ENCODE measurements at places on chromosomes 12 and 14. TPM values are rescaled to one million over a fixed set of nuclear protein-coding genes. Genes with fewer than 3 reads are reported as not detected.

DNA sequence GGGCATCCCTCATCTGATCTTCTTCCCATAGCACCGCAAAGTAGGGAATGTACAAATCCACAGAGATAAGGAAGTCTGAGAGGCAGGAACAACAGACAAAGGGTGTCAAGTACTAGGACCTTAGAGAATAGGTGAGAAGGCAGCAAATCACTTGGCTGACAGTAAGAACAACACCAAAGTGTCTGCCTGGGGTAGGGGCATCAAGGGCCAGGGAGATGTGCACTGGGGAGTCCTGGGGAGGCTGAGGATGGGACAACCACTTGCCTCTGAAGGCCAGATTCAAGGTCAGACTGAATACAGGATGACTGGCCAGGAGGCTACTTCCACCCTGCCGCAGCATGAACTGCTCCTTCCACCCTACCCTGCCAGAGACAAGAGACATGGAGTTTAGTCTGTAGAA lies 1040.8 kb downstream of the BCL11B start:
- no peak for DNase-seq

IGF1 gene
- not detected for polyA plus RNA-seq

SOAT2 gene
- polyA plus RNA-seq: not detected

- no peak for DNase-seq
Observed at GRCh38 chr14:99188731-99189191, 83.2 kb downstream of the BCL11B start.

GRCh38 chr14:68520637-68521556 lies 272.0 kb downstream of the ZFP36L1 start:
- DNase-seq: no peak

LRTM2 gene
- polyA plus RNA-seq: not detected

DNA sequence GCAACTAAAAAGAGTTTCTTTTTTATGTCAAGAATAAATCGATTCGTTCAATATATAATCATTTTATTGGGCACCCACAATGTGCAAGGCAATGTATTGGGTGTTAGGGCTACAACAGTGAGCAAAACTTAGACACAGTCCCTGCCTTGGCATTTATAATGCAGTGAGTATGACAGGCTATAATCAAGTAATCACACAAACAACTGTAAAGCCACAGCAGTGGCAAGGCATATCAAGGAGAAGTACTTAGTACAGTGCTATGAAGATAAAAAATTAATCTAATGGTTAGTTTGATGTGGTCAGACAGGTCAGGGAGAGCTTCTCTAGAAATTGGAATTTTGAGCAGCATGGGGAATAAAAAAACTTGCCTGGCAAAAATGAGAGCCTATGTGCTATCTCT lies 39.5 kb upstream of the OTOGL start:
- DNase-seq: no peak

GRCh38 chr14:103073876-103074728 lies 9.9 kb upstream of the LBHD2 start:
- DNase-seq: no peak

BTBD6 gene
- 13.3 TPM for polyA plus RNA-seq

GRCh38 chr12:116916122-116916521 lies 5.4 kb downstream of the FBXW8 start:
- DNase-seq: no peak

DNA sequence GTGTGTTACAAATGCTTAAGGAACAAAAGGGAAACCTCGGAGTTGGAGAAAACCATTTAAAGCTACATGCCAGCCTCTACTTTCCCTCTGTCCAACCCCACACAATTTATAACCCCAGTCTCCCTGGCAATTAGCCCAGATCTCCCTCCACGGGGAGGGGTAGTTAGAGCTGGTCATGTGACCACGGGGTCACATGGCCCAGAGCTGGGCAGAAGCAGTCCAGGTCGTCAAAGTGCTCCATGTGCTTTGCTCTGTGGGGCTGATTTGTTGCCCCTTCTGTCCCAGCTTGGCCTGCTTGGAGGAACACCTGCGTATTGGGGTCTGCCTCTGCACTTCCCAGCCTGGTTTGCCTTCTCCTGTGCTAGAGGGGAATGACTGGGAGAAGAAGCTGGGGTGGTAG lies 219.1 kb downstream of the RBM19 start:
- DNase-seq: no peak

- DNase-seq: no peak
Observed at GRCh38 chr14:22225516-22226140, 363.4 kb downstream of the DAD1 start.

DNA sequence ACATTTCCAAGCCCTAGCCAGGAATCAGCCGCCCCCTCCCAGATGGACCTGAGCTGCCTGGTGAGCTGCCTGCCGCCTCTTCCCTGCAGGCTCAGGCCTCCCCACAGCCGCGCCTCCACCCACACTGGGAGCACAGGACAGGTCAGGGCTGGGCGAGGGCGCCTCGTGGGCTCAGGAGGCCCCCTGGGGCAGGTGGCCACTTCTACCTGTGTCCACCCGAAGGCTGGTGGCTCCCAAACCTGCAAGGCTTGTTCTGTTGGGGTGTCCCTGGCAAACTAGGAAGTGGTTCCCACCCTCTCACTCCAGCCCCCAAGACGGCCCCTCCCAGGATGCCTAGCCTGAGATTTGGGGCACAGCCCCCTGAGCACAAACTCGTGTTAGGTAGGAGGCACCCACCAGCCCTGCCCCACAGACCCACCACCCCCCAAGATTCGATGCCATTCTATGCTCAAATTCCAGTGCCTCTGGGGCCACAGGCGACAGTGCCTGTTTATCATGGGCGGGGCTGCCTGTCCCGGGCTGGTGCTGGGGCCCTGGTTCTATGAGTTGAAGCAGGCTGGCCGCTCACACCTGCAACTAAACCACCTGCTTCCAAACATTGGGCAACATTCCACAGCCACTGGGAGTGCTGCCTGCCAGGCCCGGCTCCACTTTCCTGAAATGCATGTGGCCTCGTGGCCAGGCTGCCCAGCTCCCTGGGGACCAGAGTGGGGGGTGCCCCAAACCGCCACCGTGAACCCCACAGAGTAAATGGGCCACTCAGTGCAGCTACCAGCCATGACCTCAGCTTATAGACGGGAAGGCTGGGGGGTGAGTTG lies 6.8 kb downstream of the MMP17 start:
- no peak for DNase-seq

A2M gene
- not detected for polyA plus RNA-seq

- no peak for DNase-seq
Observed at GRCh38 chr12:43880547-43880946, 44.7 kb downstream of the TMEM117 start.

GRCh38 chr12:45831590-45831989 lies 102.1 kb downstream of the ARID2 start:
- no peak for DNase-seq

GRCh38 chr12:110668480-110669192 lies 20.3 kb downstream of the HVCN1 start:
- no peak for DNase-seq

- DNase-seq: no peak
Observed at GRCh38 chr12:16530268-16530850, 75.6 kb downstream of the LMO3 start.

DNA sequence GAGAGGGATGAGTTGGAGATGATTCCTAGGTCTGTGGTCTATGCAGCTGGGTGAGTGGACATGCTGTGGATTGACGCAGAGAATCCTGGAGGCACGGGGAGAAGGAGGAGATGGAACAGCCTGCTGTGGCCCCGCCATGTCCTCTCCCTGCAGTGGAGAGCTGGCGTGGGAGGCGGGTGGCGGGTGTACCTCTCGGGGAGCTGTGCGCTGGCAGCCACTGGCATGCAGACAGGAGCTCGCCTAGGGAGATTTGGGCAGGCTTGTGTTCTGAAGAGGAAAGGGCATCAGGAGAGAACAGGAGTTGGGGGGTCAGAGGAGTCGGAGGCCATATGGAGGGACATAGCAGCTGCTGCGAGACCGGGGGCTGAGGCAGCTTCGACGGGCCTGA lies 56.1 kb downstream of the TECPR2 start:
- no peak for DNase-seq

DNA sequence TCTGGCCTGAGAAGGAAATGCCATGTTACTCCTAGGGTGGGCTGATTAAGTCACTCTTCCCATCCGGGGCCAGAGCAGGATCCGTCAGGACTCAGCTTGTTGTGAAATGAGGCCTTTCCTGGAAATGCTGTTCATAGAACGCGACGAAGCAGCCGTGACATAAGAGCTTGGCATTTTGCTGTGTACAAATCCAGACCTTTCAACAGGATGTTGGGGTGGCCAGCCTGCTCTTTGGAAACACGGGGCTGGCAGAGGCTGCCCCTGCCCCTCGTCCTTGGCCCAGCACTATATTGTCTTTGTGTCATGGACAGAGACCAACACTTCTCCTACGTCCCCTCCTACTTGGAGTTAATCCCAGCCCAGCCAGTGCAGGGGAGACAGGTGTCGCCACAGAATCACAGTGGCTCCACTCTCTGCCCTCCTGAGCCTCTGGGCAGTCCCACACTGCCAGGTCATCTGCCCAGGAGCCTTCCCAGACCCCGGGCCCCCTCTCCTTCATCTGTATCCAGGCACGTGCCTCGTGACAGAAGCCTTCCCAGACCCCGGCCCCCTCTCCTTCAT lies 18.6 kb upstream of the EIF5 start:
- DNase-seq: no peak

CHFR gene
- 28.9 TPM for polyA plus RNA-seq

SIX6 gene
- polyA plus RNA-seq: not detected

- DNase-seq: no peak
Observed at GRCh38 chr12:131116468-131117117, 162.9 kb downstream of the ADGRD1 start.

C3AR1 gene
- polyA plus RNA-seq: 10.8 TPM

- no peak for DNase-seq
Observed at GRCh38 chr12:110317911-110318310, 36.9 kb downstream of the ATP2A2 start.

- no peak for DNase-seq
Observed at GRCh38 chr14:105844047-105844630, 317.8 kb downstream of the TMEM121 start.

DNA sequence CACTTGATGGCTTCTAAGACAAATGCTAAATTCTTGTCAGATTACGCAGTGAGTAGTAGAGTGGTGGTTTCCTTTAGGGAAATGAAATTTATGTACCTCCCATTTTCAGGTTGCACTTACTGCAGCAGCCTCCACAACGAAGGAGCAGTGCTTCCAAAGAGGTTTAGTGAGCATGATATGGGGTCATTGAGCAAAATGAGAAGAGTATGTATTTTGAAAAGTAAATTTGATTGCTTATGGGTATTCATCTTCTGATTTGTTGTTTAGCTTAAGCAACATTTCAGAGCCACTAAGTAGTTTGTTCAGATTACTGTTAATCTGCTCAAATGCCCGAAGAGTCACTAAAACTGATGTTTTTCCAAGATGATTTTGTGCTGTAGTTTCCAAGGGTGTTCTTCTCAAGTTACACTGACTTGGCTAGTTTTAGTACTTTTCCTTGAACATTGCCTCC lies 493.6 kb downstream of the PCNX1 start:
- no peak for DNase-seq

GRCh38 chr12:82326905-82327503 lies 31.2 kb downstream of the CCDC59 start:
- DNase-seq: no peak

- no peak for DNase-seq
Observed at GRCh38 chr12:71469258-71469750, 29.7 kb downstream of the LGR5 start.

LRFN5 gene
- polyA plus RNA-seq: not detected

LYZ gene
- polyA plus RNA-seq: 17.8 TPM

RHEBL1 gene
- polyA plus RNA-seq: 22.5 TPM

KLHDC1 gene
- 3.3 TPM for polyA plus RNA-seq

DNA sequence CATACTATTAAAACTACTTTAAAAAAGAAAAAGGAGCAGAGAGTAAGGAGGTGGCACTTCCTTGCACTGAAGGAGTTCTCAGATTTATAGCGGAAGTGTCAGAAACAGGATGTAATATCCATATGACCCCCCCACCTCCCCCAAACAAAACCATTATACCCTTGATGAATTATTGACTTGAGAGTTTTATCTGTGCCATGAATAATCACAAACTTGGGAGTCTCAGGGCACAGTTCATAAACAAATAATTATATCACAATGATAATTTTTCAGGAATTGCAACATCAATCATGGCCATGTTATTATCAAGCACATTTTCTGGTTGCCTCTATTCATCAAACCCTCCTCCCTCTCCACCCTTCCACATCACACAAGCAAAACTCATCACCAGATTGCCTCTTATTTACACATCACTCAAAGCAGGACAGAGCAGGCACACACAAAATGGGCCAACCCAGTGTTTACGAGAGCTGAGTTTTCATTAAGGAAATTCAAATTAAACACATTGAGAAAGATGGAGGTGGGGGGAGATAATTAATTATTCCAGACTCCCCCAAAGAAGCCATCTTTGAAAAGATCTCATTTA lies 141.4 kb downstream of the EGLN3 start:
- no peak for DNase-seq

GRCh38 chr12:94779485-94779884 lies 129.1 kb upstream of the TMCC3 start:
- DNase-seq: no peak

GRCh38 chr12:16392846-16393535 lies 45.5 kb downstream of the MGST1 start:
- DNase-seq: no peak

DNA sequence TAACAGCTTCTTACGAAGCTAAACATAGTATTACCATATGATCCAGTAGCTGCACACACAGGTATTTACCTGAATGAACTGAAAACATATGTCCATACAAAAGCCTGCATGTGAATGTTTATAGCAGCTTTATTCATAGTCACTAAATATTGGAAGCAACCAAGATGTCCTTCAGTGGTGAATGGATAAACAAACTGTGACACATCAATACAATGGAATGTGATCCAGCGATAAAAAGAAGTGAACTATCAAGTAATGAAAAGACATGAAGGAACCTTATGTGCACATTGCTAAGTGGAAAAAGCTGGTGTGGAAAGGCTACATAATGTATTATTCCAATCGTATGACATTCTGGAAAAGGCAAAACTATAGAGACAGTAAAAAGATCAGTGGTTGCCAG lies 38.1 kb upstream of the JDP2 start:
- no peak for DNase-seq

TC2N gene
- polyA plus RNA-seq: 112 TPM

ALG10B gene
- 1.1 TPM for polyA plus RNA-seq

DNA sequence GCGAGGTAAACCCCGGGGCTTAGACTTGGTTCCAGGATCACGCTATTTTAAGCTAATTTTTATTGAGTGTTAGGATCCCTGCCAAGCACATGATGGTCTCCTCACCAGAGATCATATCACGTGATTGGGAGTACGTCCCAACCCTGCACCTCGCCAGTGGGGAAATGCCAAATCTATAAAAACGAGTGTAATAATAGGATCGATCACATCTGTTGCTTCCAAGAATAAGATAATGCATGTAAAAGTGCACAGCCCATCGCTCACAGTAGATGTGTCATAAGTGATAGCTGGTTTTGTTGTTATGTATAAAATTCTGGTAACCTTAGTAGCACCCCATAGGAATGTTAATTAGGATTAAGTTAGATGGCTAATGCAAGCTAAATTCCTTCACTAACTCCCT lies 581.0 kb upstream of the TMEM132C start:
- no peak for DNase-seq

POLE2 gene
- 1.5 TPM for polyA plus RNA-seq

GRCh38 chr14:33740531-33740930 lies 210.3 kb downstream of the EGLN3 start:
- no peak for DNase-seq

GRCh38 chr12:10363658-10363913 lies 26.3 kb downstream of the KLRK1 start:
- no peak for DNase-seq

GRCh38 chr12:57151741-57152630 lies 4.6 kb upstream of the LRP1-AS start:
- no peak for DNase-seq

- no peak for DNase-seq
Observed at GRCh38 chr12:21434699-21435098, 2.8 kb upstream of the PYROXD1 start.

PSME2 gene
- polyA plus RNA-seq: 776 TPM

- no peak for DNase-seq
Observed at GRCh38 chr14:98564006-98564405, 708.0 kb downstream of the BCL11B start.

All from immature natural killer cell (primary cell).